HFF-Myc (cell line): ENCODE measurements at places on chromosomes 11 and 22.

- DNase-seq, result no peak
Observed at GRCh38 chr22:32615874-32616564, 141.4 kb downstream of the FBXO7 start.

DNA sequence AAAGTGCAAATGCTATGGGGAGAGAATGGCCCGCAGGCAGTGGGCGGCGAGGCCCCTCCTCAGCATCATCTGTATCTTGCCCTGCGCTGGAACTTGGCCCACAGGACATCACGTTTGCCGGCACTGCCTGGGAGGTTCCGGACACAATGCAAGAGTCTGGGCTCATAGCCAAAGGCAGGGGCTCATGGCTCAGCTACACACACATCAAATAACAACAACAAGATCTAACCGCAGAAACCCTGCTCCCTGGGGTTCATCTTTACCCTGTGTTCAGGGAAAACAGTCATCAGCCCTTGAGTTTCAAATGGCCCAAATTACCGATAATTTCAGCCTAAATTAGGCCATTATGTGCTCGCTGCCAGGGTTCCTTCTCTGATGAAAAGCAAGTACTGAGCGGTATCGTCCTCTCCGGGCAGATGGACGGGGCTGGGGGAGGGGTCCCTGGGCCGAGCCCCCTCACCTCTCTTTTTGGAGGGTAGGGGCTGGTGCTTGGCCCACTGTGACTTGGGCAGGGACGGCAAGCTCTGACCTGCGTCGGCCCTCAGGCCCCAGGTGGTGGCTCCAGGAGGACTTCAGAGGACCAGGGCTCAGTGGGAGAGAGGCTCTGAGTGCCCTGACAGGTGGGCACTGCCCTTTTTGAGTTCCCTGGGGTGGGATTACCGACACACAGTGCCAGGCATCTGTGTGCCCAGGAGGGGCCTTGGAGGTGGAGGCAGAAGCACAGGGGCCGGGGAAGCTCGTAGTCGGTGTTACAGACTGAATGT is 25.0 kb upstream of the GAL start:
- DNase-seq, result peak; percentile 96

- DNase-seq, result peak; percentile 94
Observed at GRCh38 chr11:57322256-57323166, 2.2 kb downstream of the TNKS1BP1 start.

GRCh38 chr22:44192816-44193534 is 12.2 kb downstream of the PARVG start:
- DNase-seq, result no peak

- DNase-seq, result no peak
Observed at GRCh38 chr11:119422809-119423508, at the start of gene THY1. TSS of gene THY1 (minus strand) at chr11:119423172. CDS start at chr11:119420905, 2,267 bp downstream.

- peak; percentile 49 for DNase-seq
Observed at GRCh38 chr22:39954584-39955055, 5.6 kb upstream of the TMA7B start.

- DNase-seq, result no peak
Observed at GRCh38 chr11:96655474-96655873, 265.7 kb downstream of the JRKL start.

GRCh38 chr11:7292922-7293321 is 41.2 kb downstream of the SYT9 start:
- no peak for DNase-seq

GRCh38 chr11:33703234-33703633 is 2.6 kb upstream of the C11orf91 start:
- DNase-seq, result no peak

DNA sequence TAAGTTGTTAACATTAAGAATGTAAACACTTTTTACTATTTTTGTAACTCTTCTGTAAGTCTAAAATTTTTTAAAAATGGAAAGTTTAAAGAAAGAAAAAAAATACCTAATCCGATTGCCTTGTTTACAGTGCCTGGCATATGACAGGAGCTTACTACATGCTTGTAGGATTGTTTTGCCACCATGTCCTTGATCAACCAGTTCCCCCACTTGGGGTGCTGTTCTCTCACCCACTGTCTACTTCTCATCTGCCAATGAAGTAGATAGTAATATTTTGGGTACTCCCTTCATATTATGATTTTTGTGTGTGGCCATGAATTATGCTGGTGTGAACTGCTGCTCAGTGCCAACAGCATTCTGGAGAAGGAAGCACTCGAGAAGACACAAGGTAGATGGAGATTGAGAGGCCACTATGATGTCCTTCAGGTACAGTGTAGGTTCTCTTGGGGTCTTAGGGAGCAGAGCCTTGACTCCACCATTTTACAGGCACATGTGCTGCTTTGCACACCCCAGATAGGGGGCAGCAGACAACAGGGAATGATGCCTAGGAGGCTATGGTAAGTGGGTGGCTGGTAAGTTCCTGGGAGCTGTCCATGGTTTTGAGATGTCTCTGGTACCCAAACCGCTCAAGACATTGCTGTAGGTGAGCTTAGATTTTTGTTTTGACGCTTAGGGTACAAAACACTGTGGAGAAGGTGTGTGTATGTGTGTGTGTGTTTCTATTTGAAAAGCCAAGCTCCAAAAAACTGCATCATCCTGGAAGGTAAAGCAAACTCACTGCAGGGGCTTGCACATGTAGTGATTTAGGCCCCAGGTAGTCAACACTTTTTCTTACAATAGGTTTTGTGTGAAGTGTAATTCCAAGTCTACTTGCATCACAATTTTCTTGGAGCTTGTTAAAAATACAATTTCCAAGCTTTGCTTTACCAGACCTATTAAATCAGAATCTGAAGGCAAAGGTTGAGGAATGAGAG is 494.5 kb upstream of the LARGE1 start:
- peak; percentile 3 for DNase-seq

DNA sequence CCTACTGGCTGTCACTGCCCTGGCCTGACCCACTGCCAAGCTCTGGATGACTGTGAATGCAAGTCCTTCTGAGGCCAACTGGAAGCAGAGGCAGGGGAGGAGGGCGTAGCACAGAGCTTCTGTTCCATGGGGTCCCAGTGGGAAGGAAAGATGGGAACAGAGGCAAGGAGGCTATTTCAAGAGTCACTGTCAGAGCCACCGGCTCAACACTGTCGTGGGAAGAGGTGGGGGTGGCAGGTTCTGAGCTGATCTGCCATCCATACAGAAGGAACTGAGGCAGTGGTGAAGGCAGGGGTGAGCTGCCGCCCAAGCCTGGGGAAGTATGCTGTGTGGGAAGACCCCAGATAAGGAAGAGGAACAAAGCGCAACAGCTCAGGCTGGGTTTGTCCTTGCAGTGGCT is 54.7 kb downstream of the SGSM3 start:
- DNase-seq, result no peak

DNA sequence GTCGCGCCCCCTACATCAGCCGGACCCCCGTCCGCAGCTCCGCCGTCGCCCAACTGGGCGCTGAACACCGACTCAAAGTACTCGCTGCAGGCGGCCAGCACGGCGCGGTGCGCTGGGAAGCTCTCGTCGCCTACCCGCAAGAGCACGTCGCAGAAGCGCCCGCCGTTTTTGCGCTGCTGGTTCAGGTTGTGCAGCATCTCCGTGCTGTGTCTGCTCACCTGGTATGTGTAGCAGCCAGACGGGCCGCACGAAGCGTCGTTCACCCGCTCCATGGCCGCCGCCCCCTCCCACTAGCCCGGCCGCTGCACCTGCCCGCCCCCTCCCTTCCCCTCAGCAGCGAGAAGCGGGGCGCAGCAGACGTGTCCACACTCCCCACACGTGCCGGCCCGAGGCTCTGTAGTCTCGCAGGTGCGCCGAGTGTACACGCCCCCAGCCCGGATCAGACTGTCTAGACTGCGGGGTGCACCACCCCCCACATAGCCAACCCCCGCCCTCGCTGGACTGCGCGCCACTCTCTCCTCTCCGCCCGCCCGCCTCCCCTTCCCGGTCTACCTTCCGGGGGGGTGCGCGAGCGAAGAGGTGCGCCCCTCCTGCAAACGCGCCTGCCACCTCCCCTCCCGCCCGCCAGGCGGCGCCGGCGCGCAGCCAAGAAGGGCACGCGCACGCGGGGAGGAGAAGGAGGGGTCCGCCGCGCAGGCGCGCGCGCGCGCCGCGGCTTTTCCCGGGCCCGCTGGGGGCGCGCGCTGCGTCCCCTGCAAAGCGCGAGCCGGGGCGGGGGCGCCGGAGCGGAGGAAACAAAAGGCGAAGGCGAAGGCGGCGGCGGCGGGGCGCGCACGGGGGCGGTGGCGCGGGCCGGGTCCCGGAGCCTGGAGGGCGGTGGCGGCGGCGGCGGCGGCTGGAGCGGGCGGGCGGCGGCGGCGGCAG is 553 bp downstream of the PATZ1 start:
- DNase-seq, result no peak

DNA sequence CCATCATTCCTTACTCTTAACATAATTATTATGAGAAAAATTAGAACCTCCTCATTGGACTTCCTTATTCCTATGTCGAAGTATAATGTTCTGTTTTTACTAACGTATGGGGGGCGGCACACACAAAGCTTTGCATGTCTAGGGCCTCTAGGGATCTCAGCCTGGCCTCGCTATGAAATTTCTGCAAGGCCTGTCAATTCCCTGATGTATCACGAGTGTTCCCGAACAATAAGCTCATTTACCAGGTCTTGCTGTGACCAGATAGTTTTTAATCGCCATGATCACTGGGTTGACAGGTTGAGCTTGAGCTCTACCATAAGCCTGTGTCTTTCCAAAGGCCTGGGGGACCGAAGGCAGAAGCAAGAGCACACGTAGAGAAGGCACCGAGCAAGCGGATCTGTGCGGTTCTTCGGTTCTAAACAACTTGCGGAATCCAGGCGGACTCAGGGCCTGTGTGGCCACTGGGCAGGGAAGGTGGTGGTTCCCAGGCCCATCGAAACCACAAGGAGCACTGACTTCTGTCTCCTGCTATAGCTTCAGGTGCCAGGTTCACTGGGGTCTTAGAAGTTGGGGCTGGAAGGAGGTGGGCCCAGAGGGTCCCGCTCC is 10.4 kb upstream of the FXYD2 start:
- no peak for DNase-seq

DNA sequence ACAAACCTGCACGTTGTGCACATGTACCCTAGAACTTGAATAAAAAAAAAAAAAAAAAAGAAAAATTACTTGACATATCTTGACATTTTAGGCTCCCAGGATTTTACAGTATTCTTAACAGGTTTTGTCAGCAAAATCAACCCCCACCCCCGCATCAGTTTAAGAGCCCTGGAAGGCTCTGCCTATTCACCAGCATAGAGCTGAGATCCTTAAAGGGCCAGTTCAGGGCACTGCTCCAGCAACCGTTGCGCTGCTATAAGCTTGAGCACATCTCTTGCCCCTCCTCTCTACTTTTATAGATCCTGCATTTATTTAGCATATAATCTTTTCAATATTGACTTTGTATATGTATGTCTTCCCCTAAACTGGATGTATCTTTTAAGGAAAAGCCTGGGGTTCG is 697 bp upstream of the PAFAH1B2 start:
- DNase-seq, result peak; percentile 33

DNA sequence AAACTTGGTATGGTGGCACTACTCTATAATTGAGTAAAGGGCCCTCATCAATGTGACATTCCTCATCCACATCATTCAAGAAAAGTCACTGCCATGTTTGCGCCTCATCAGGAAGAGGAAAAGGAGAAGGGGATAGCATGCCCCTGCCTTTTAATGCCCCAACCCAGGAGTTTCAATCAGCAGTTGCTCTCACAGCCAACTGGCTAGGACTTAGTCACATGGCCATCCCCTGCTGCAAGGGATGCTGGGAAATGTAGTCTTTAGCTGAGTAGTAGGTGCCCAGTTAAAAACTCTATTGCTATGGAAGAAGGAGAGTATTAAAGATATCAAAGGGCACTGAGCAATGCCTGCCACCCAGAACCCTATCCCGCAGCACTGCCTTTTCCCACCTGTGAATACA is 10.9 kb upstream of the CCND1 start:
- no peak for DNase-seq

- DNase-seq, result no peak
Observed at GRCh38 chr22:37684803-37685615, 1.1 kb upstream of the NOL12 start.

DNA sequence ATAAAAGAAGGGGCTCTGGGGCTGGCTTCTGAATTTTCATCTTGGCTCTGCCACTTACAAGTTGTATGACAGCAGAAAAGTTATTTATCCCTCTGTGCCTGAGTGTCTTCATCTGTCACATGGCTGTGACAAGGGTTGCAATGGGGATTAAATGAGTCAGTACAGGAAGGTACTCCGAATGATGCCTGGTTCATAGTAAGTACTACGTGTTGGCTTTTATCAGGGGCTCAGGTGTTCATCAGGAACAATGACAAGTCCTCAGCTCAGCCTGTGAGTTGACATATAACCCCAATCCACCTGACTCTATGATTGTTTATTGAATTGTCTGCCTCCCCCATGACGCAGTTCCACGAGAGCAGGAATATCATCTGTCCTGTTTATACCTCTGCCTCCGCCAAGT is 45.7 kb downstream of the PAMR1 start:
- DNase-seq, result no peak

- DNase-seq, result no peak
Observed at GRCh38 chr11:24705474-24705873, 208.6 kb downstream of the LUZP2 start.

DNA sequence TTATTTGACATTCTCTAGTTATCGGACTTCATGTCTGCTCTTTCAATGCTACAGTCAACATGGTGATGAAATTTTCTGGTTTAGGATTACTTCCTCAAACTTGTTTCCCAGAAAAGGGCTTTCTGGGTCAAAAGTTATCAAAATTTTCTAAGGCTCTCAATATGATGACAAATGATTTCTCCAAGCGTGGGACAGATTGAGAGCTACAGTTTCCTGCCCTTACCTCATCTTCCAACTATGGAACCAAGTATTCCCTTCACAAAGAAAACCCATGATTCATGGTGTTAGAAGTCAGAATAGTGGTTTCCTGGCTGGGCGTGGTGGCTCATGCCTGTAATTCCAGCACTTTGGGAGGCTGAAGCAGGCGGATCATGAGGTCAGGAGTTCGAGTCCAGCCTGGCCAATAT is 17.8 kb downstream of the MYO18B start:
- no peak for DNase-seq

DNA sequence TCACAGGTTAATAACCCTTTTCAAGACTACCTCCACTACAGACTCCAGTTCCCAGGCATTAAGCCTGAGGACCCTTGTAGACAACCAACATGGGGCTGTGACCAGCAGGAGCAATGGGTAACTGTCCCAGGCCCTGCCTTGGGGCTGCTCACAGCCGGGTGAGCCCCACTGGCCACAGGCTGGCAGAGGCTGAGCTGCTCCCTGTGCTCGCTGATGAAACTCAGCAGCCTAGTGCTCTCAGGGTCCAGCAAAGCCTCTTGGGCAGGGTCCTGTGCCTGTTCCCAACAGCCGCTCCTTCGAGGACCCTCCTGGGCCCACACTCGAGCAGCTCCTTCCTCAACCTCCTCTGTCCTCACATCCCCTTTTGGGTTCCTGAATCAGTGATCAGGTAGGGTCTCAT is 99.8 kb downstream of the VPREB1 start:
- no peak for DNase-seq

GRCh38 chr11:103281301-103281700 is 172.1 kb downstream of the DYNC2H1 start:
- DNase-seq, result no peak

- no peak for DNase-seq
Observed at GRCh38 chr11:47617417-47617809, 23.2 kb upstream of the C1QTNF4 start.
